ENCODE measurements at places on chromosomes 5 and 9.

- DNase-seq, result no peak
These were observed 111.3 kb upstream of the FST start for GRCh38 chr5:53368966-53369605.

DNA sequence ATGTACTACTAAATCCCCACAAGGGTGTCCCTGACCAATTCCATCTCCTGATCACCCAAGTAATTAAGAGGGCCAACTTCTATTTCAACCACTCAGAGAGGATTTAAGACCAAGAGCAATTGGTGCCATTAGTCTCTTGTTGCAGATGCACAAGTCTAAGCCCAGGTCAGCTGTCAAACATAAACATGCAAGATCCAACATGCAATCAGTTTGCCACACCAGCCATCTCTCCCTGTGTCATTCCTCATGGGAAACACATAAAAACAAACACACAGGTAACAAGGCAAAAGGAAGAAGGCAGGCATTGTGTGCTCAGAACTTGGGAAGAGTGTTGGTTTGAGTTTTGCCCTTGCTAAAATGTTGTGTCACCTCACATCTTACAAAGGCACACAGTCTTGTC, 139.2 kb downstream of the SPOCK1 start:
- no peak for DNase-seq

- no peak for DNase-seq
These were observed 831.7 kb downstream of the MTRR start for GRCh38 chr5:8700671-8701070.

GRCh38 chr9:30967476-30967875, 1417.0 kb upstream of the ACO1 start:
- DNase-seq, result no peak

GRCh38 chr5:148268566-148268965, at the start of gene SPINK13:
SPINK13 (plus strand) TSS chr5:148268794; CDS start chr5:148270073, 1,279 bp downstream.
- no peak for DNase-seq

DNA sequence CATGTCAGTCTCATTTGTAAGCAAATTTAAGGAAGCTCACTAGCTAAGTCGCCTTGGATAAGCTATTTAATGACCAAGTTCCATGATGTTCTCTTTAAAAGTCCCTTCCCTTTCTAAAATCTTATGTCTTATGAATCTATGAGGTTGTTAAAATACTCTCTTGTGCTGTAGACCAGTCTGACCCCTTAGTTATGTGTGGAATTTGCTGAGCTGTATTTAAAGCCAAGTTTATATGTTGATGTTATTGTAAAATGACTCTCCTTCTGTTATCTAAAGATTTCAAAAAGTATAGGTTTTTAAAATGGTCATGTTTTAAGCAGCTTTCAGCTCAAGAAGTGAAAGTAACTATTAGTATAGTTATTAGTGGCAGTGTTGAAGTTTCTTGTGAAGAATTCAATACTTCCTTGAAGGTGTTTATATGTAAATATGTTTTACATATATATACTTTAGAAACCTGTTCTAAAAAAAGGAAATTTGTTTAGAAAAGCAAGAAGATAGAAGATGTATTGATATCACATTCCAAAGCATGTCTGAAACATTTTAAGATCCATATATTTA, 92.2 kb downstream of the CDC42SE2 start:
- no peak for DNase-seq

DNA sequence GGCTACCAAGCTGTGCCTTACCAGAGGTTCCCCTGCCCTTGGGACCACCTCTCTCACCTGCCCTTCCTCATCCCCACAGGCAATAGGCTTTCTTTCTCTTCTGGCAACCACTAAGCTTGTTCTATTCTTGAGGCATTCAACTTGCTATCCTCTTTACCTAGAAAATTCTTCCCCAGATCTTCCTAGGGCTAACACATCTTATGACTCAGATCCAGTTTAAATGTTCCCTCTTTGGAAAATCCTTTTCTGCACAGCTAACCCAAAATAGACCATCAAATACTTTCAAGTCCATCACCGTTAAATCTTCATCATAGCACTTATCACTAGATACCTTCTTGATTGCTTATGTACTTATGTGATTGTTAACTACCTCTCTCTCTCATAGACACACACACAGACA, 93.7 kb downstream of the ENC1 start:
- DNase-seq, result no peak

DNA sequence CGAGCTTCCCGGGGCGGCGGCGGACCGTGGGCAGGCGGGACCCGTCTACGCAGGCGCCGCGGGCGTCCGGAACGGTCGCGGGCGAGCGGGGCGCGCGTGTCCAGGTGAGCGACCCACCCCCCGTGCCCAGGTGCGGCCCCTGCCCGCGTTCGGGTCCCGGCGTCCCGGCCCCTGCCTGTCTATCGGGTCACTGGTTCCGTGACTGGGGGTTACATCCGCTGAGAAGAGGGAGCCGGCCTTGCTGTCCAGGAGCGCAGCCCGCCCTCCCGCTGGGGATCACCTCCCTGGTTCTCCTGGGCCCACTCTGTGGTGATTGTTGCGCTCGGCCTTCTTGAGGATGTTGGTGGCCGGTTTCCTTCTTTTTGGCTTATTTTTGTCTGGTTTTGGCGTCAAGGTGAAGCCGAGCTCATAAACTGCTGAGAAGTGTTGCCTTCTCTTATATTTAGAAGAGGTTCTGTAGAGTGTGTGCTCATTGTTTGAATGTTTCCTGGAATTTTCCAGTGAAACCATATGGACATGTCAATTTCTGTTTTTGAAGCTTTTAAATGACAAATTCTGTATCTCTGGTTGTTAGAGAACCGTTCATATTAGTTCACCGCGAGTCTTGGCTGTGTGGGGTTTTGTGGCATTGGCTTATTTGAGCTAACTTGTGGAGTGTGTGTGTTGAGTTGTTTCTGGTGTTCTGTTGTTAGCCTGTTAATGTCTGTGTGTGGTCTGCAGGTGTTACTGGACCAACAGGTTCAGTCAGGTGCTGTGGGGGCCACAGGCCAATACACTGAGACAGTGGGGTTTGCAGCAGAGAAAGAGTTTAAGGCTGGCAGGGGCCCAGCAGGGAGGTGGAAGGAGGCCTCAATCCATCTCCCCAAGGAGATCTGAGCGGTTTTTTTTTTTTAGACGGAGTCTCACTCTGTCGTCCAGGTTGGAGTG, 621 bp downstream of the CEP72 start:
- DNase-seq, result peak; percentile 63

GRCh38 chr5:156191547-156191946, 135.4 kb upstream of the SGCD start:
- DNase-seq, result no peak

DNA sequence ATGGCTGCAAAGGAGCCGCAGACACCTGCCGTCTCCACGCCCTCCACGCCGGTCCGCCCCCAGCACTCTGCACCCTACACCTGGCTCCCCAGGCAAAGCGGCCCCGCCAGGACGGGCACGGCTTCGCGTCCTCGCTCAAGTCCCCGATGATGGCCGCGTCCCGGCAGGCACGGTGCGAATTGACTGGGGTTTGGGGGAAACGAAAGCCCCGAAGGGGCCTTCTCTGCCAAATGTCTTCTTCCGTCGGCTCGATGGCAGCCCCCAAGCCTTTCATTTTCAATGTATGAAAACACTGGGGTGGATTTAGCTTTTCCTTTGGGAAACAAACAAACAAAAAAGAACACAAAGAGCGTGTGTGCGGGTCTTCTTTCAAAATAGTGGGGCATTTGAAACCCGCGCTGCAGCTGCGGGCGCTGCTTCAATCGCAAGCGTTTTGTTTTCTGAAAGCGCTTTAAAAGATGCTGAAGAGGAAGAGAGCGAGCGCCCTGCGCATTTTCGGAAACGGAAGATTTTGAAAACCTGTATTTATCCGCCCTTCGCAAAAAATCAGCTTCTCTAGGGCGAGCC, 160.0 kb downstream of the RMI1 start:
- DNase-seq, result no peak

DNA sequence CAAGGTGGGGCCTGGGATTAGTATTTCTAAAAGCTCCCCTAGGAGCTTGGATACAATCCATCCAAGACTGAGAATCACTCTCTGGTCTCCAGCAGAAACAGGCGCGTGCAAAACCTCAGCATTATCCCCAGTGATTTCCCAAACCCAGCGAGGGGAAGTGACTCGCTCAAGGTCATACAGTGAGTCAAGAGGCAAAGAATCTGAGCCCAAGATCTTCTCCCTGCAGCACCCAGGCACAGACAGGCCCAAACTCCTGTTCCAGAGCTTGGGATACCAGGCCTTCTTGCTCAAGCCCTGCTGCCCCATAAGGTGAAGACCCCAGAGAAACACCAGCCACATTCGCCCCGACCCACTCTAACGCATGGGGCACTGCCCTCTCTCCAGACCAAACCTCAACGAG, 33.2 kb downstream of the SHB start:
- peak; percentile 32 for DNase-seq

- no peak for DNase-seq
These were observed 104.5 kb upstream of the NFIB start for GRCh38 chr9:14418301-14418940.

- peak; percentile 45 for DNase-seq
These were observed 21.4 kb downstream of the PJA2 start for GRCh38 chr5:109388407-109388806.

GRCh38 chr5:149780043-149780737, 50.1 kb downstream of the PPARGC1B start:
- no peak for DNase-seq

DNA sequence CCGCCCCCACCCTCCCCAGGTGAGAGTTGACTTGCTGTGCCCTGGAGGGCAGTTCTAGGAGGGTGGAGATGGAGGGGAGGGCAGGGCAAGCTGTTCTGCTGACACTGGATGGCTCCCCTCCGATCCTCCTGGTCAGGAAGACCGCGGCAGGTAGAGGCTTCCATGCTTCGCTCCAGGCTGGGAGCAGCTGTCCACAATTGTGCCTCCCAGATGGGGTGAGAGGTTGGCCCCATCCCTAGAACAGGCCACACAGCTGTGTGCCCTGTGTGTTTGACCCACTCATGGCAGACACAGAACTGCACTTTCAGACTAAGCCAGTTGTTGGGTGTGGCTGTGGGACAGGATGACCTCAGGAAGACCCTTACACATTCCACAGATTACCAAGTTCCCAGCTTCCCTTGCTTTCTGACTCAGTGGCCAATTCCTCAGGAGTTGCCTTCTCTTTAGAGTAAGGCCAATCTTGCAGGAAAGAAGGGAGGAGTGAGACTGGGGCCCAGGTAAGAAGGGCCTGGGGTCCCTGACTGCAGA, 72.1 kb upstream of the HSPA9 start:
- no peak for DNase-seq

DNA sequence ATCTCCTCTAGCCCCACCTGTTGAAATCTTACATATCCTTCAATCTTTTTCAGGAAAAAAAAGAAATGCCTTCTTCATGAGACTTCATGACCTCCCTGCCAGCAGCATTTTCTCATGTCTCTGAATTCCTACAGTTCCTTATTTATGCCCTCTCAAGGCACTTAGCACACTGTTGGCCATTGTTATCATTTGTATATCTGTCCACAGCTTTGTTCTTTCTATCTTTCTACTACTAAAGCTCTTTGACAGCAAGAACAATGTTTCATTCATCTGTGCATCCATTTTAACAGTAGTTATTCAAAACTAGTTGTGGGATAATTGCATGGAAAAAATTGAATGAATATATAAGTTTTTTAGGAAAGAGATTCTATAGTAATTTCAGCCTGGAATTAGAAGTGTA, 20.9 kb upstream of the GZMA start:
- no peak for DNase-seq

DNA sequence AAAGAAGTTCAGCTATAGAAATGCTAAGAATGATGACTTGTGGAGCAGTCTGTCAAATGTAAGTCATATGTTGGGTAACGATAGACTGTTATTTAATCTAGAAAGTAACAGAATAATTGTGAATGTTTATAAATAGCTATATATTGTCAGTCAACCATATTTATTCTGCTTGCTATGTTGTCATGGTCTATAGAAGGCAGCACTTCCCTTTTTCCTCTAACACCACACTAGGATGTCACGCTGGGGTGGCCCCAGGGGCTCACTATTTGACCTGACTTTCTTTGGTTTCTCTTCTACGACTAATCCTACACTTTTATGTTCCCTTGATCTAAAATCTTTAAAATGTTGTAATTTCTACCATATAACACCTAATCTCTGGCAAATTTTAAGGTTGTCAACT, 20.5 kb downstream of the ERAP2 start:
- DNase-seq, result peak; percentile 20

GRCh38 chr5:8827696-8828095, 718.2 kb downstream of the SEMA5A start:
- no peak for DNase-seq

DNA sequence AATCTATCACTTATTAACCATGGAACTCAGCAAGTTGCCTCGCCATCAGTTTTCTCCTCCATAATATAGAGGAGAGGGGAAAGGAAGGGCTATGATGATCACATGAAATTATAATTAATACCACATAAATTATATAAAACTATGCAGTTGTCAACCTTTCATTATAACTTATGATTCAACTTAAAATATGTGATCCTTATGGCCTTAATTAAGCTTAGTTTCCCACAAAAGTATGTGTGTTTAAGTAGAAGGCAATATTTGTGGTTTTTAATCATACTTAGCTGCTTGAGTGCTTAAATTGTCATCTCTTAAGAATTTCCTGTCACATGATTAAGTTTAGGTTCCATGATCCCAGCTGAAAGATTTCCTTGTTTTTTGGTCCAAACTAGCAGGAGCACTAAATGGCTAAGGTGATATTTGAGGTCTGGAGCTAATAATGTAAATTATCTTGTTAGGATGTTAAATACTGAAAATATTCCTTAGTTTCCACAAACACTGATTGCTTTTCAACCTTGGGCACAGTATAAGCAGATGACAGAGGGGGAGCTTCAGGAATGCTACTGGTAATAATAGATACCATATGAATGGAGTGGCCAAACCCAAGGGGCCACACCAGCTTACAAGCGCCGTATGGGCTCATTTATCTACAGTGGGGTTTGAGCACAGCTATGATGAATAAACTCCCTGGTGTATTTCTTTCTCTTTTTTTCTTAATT, 26.4 kb upstream of the F2R start:
- DNase-seq, result no peak

DNA sequence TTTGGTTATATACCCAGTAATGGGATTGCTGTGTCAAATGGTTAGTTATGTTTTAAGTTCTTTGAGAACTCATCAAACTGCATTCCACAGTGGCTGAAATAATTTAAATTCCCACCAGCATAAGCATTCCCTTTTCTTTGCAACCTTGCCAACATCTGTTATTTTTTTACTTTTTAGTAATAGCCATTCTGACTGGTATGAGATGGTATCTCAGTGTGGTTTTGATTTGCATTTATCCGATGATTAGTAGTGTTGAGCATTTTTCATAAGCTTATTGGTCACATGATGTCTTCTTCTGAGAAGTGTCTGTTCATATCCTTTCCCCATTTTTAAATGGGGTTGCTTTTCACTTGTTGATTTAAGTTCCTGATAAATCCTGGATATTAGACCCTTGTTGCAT, 435.7 kb upstream of the RIOK2 start:
- DNase-seq, result no peak

DNA sequence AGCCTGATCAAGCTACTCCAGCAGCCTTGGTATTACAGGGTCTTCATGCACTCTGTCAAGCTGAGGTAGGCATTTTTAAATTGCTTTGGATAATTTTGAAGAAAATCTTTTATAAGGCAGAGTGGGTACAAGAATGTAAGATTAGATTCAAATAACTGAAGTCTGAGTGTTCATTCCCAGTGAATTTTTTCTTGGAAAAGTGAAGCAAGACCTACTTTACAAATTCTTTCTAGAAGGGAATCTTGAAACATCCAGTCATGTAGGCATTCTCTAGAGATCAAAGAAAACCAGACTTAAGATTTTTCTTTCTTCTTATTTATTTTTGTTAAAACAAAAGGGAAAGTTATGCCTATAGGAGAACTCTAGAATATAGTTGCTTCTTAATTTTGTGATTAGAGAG, 139.0 kb downstream of the FOCAD start:
- no peak for DNase-seq

GRCh38 chr5:54799645-54800044, 185.7 kb downstream of the ESM1 start:
- no peak for DNase-seq

All from K562 (cell line).